M059J (cell line): ENCODE measurements at places on chromosomes 13 and 19. TPM values are rescaled to one million over a fixed set of nuclear protein-coding genes. Genes with fewer than 3 reads are reported as not detected.

The CNOT3 gene
- total RNA-seq = 11.9 and 18.4 TPM in 2 replicates

The TPGS1 gene
- total RNA-seq = 43.6 and 43.9 TPM in 2 replicates

The TEAD2 gene
- total RNA-seq = 17.4 and 20.3 TPM in 2 replicates

The PSPN gene
- total RNA-seq = 1.2 and 1.3 TPM in 2 replicates

The FBXO17 gene
- total RNA-seq = 10.8 and 15.3 TPM in 2 replicates

The ICAM3 gene
- total RNA-seq = not detected in 2 replicates

The PLVAP gene
- 0.05 TPM in 1 of 2 replicates, not detected in the other for total RNA-seq

The CYP4F3 gene
- total RNA-seq = 0.15 TPM in 1 of 2 replicates, not detected in the other

The CYP2F1 gene
- not detected in 2 replicates for total RNA-seq

The LILRB1 gene
- total RNA-seq = not detected in 2 replicates

The KLF1 gene
- total RNA-seq = not detected in 2 replicates

The RYR1 gene
- total RNA-seq = not detected in 2 replicates

The LIN7B gene
- 9.7 and 17.1 TPM in 2 replicates for total RNA-seq

The TEKTIP1 gene
- total RNA-seq = not detected in 2 replicates
